Umbilical cord (tissue), 2 donors: ENCODE measurements at places on chromosomes 13 and 19. TPM values are rescaled to one million over a fixed set of nuclear protein-coding genes. Genes with fewer than 3 reads are reported as not detected.

The METTL21C gene
- total RNA-seq, result 1.9 TPM

DNA sequence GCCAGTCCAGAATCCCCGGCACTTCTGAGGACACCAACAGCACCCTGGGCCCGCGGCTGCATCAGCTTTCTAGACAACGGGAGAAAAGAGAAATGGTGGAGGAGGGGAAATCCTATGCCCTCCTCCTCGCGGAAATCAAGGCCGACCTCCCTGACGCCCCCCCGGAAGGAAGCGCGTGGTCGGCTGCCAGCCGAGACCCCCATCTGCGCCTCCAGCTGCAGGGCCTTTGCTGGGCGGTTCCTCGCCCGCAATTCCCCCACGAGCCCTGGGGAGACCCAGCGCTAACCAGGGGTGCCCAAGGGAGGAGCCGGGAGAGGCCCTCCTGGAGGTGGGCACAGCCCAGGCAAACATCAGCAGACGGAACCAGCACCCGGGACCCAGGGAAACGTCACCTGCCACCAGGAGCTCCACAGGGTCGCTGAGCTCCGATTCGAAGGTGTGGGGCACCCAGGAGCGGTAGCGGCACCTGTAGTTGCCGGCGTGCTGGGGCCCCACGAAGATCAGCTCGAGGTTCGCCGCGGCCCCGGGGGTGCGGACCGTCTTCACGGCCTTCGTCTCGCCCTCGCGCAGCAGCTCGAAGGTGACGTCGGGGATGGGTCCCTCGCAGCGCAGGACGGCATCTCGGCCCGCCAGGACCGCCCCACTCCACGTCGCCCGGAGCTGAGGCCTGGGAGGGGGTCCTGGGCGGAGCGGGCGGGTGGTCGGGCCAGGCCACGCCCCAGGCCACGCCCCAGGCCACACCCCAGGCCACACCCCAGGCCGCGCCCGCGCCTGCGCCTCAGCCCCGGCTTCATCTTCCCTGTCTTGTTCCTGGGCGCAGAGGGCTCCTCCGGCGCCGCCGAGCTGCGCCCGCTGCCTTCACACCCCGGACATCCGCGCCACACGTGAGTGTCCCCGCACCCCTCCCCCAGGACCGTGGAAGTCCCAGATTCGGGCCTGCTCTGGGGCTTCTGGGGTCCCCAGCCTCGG, 6.0 kb downstream of the A1BG start:
- DNase-seq, result peak; percentile 75

The OR7A5 gene
- 9.1 TPM for total RNA-seq

The ATP4A gene
- total RNA-seq, result not detected

DNA sequence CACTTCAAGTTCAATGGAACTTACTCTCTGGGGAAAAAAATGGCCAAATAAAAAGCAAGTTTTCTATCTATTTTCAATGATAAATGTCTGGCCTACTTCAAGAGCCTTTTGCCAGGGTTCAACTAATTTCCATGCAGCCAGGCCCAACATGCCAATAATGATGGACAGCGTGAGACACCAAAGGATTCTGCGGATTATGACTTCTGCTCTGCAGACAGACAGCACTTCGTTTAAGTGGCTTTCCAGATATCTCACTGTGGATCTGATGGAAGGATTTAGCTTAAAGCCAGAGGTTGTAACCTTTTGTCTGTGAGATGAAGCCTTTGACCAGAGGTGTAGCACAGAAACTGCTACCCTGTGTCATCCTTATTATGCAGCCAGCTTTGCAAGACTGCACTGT, 614.2 kb downstream of the DCT start:
- DNase-seq, result no peak

DNA sequence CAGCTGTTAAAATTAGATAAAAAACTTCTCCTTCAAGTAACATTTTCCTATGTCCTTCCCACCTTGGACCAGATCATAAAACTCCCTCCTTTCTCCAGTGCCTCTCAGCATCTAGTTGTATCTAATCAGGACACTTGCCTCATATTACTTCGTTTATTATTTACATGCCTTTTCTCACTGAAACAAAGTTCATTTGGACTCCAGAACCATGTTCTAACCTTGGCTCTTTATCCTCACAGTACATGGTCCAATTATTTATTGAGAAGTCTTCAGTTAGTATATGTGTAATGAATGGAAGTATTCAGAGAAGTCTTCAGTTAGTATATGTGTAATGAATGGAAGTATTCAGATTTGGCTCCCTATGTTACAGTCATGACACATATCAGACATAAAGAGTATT, 342.7 kb downstream of the OXGR1 start:
- DNase-seq, result no peak

GRCh38 chr13:92537471-92537870, 689.1 kb upstream of the GPC6 start:
- DNase-seq, result no peak

GRCh38 chr13:40496035-40496810, 170.2 kb downstream of the FOXO1 start:
- peak; percentile 29 for DNase-seq

DNA sequence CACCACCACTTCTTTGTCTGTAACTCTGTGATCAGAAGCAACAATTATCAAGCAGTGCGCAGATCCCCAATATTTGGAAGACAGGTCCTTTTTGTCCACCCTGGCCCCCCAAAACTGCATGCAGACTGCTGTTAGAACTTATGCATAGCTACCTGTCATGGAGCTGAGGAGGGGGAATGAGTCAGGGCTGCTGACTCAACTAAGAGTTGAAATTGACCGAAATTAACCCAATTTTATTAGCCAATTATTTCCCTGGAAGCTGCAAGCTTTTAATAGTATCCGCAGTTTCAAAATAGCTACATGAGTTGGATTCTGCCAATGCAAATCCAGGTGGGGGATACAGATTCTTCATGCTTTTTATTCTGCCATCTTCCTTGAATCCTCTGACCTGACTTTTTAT, 14.0 kb upstream of the ZNF491 start:
- no peak for DNase-seq

The CEACAM21 gene
- total RNA-seq, result not detected

DNA sequence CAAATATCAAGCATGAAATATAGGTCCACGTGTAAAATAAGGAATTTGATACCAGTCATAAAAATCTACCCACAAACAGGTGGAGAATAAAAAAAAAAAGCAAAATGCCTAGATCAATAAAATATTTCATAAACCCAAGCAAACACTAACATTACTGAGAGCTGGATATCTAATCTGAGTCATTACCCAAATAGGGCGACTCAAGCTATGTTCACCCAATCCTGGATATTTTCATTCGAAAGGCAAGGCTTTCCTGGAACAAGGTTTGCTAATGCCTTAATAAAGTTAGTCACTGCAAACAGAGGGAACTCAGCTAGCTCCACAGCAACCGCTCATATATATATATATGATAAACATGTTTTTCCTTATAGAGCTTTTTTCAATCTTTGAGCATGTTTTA, 33.5 kb upstream of the TM9SF2 start:
- no peak for DNase-seq

The KLK3 gene
- 0.48 TPM for total RNA-seq

DNA sequence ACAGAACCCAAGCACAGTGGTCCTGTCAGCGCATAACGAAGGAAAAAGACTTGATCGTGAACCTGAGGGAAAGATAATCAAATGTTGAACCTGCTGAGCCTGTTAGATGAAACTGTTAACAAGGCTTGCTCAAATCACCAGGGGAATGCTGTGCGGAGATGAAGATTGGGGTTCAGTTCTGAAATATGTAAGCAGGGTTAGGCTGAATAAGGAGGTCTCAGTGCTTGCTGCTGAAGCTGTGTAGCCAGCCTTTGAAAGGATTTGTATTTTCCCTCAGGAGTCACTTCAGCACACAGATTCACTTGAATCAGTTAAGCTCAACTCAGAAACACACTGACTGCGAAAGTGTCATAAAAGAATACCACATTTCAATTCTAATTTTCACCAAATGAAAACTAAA, 793.5 kb downstream of the OLFM4 start:
- DNase-seq, result no peak

The GTF2F1 gene
- total RNA-seq, result 29.4 TPM

The COX6B2 gene
- total RNA-seq, result not detected

GRCh38 chr13:48909056-48909389, 66.7 kb upstream of the FNDC3A start:
- DNase-seq, result no peak

GRCh38 chr13:75271846-75272245, 210.1 kb downstream of the TBC1D4 start:
- DNase-seq, result no peak

DNA sequence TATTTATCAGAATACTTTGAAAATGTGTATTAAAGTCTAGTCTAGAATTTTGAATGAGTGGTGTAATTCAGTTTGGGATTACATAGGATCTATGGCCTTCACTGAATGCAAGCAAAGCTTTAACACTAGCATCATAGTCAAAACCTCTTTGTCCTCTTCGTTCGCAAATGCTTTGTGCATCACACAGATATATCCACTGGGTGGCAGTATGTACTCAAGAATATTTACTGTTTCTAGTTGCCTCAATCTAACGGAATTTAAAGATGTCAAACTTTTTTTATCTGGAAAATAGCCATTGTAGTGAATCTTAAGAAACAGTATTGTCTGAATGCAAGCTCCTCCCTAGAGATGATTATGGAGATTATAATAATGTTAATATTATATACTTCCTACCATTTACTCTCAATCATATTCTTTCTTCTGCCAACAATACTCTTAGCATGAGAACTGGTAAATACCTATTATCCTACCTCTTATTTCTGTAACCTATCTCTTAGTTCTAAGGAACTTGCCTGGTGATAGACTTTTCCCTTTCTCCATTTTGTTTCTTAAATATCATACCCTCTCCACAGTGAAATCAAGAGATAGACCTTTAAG, 25.8 kb downstream of the LACC1 start:
- peak; percentile 75 for DNase-seq
